ENCODE measurements at places on chromosomes 1 and 21. TPM values are rescaled to one million over a fixed set of nuclear protein-coding genes. Genes with fewer than 3 reads are reported as not detected.

DNA sequence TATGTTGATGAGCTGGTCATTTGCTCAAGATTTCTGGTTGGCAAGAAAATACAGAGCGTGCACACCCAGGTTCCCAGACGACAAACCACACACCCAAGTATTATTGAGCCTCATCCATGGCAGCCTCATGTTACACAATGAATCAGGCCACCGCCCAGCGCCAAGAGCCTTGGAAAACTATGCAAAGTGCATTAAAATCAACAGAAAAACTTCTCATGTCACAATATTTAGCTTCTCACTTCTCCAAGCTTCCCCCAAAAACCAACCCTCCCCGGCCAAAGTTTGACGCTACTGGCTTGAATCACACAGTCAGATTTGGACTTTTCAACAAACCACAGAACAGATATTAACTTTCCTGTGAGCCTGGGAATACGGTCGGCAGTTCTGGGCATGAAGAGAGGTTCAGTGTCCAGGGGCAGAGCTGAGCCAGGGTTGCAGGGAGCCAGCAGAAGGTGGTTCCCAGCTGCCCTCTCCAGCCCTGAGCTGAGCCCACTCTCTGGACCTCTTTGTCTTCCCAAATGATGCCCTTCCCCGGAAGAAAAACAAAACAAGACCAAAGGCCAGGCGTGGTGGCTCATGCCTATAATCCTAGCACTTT, 71.1 kb downstream of the SETD4 start:
- H3K4me3 ChIP-seq = no peak overlapping the region
- H3K36me3 ChIP-seq = no peaks in the 10 kb centered on the region

Gene VSIG8
- total RNA-seq = not detected

DNA sequence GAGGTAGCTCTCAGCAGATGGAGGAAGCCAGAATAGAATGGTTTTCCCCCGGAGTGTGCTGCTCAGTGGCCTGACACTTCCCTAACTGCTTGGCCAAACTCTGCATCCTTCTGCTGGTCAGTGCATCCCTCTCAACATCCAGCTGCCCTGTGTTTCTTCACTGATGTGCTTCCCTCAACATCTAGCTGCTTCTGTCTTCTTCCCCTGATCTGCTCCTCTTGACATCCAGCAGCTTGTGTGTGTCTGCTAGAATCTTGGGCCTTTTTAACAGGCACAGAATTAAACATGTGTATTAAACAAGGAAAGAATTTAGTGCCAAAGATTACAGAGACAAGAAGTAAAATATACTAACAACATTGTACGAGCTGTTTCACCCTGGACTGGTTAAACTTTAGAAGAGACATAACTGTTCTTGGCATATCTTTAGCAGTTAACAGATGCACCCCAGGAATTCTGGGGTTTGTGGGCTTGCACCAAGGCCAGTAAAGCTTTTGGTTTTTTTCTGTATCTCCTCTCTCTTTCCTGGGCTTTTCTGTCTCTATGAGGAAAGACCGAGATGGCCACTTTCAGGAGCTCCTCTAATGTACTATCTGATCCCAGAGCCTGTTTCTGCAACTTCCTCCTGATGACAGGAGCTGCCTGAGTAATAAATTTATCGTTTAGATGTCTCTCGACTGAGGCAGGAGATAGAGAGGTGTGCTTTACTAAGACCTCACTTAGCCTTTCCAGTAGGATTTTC, 34.8 kb upstream of the HSD3B1 start:
- H3K36me3 ChIP-seq = no peaks in the 10 kb centered on the region
- H3K4me3 ChIP-seq = no peak overlapping the region
- no peak for DNase-seq
- no peaks in the 10 kb centered on the region for H3K4me1 ChIP-seq
- H3K27ac ChIP-seq = no peak overlapping the region

DNA sequence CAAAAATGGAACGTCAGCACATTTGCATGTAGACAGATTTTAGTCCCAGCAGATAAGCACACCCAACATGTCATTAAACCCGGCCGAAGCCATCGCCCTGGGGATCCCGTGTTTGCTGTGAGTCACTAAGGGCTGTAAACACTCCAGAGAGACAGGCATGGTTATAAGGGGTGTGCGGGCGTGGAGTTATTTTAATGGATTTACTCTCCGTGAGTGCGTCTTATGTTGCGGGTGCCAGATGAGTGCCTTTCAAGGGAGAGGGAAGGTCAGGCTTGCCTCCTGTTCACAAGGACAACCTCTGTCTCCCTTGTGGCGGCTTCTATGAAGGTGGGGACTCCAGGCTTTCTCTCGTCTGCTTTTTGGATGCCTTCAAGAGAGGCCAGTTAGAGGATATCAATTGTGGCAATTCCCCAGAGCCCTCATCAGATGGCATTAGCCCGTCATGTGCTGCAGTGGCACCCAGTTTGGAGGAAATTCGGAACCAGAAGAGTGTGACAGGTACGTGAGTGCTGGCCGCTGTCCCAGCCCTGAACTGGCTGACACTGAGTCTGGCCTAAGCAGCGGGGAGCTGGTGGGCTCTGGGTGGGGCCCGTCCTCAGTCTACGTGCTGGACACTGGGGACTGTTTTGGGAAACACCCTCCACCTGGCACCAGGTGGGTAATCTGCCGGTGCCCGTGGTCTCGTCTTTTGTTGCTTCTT, 223.8 kb upstream of the TMEM51 start:
- H3K4me3 ChIP-seq = no peak overlapping the region
- no peak overlapping the region for H3K27ac ChIP-seq
- no peaks in the 10 kb centered on the region for H3K36me3 ChIP-seq
- H3K27me3 ChIP-seq = peaks cover 28% of the 10 kb centered on the region
- peaks cover 4% of the 10 kb centered on the region for H3K4me1 ChIP-seq
- no peak for DNase-seq

- H3K4me3 ChIP-seq = no peak overlapping the region
- no peak for DNase-seq
- no peaks in the 10 kb centered on the region for H3K27me3 ChIP-seq
- H3K27ac ChIP-seq = no peak overlapping the region
- H3K4me1 ChIP-seq = peaks cover 6% of the 10 kb centered on the region
These were observed 48.0 kb downstream of the ABCA4 start for GRCh38 chr1:94072840-94073522.

Gene GRIK3
- not detected for total RNA-seq

- peaks cover 19% of the 10 kb centered on the region for H3K4me1 ChIP-seq
- peak overlapping the region; percentile 59 for H3K4me3 ChIP-seq
- no peak overlapping the region for H3K27ac ChIP-seq
- DNase-seq = no peak
These were observed 1.2 kb downstream of the OLIG1 start for GRCh38 chr21:33070998-33071769.

Gene AIRE
- 0.30 TPM for total RNA-seq

Gene UTS2
- total RNA-seq = 0.17 TPM

- H3K27me3 ChIP-seq = peaks cover 33% of the 10 kb centered on the region
- H3K36me3 ChIP-seq = no peaks in the 10 kb centered on the region
- H3K4me3 ChIP-seq = no peak overlapping the region
- no peak overlapping the region for H3K27ac ChIP-seq
- no peaks in the 10 kb centered on the region for H3K4me1 ChIP-seq
- no peak for DNase-seq
These were observed 30.3 kb upstream of the C1QA start for GRCh38 chr1:22606161-22606560.

DNA sequence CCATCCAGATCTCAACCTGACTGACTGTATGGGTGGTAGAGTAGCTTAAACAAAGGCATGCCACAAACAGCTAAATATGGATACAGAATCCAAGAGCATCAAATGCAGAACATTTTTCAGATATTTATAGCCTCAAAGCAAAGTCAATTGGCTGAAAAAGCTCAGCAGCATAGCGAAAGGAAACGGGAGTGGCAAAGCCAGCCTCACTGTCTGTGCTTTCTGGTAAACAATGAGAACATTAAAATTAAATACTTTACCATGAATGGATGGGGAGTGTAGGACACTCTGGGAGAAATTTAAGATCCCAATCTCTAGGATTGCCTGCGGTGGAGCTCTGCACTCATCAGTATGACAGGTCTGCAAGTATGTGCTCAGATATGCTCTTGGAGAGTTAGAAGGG, 4.4 kb downstream of the RASAL2 start:
- no peak overlapping the region for H3K27ac ChIP-seq
- H3K4me3 ChIP-seq = no peak overlapping the region
- DNase-seq = no peak
- H3K27me3 ChIP-seq = peaks cover 32% of the 10 kb centered on the region
- H3K4me1 ChIP-seq = peaks cover 5% of the 10 kb centered on the region

Gene KPRP
- not detected for total RNA-seq

- no peak overlapping the region for H3K4me3 ChIP-seq
- H3K27me3 ChIP-seq = peaks cover 25% of the 10 kb centered on the region
- no peak overlapping the region for H3K27ac ChIP-seq
- no peaks in the 10 kb centered on the region for H3K36me3 ChIP-seq
These were observed 49.6 kb downstream of the EDN2 start for GRCh38 chr1:41434748-41435449.

Gene INAVA
- not detected for total RNA-seq
